ENCODE measurements at places on chromosomes 6 and 20.

DNA sequence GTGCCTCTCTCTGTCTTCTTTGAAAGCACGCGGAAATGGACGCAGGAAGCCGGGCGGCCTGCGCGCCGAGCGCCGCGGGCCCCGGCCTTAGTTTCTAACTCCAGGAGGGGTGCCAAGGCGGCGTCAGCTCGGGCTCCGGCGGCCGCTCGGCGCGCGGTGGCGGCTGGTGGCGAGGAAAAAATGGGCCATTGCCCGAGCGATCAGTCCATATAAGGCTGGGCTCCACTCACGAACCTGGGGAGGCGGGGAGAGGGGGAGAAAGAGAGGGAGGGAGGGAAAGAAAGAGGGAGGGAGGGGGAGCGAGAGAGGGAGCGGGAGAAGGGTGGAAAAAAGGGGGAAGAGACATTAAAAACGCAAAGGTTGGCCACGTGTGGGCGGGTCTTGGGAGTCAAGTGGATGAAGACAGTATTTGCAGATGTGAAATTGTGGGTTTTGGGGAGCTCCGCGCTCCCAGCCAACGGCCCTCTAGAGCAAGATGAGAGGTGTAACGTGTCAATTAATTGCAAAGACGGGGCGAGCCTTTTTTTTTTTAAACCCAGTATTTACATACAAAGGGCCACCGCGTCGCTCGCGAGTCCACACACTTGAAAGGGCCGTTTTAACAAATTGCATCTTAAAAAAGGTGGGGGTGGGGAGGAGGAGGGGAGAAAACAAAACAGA is at the start of gene NKX2-2:
Gene NKX2-2, minus strand, starts transcription at position 184 of the 660 bp plus-strand sequence. CDS start 395 bp downstream, outside the sequence.
- no peak for DNase-seq

DNA sequence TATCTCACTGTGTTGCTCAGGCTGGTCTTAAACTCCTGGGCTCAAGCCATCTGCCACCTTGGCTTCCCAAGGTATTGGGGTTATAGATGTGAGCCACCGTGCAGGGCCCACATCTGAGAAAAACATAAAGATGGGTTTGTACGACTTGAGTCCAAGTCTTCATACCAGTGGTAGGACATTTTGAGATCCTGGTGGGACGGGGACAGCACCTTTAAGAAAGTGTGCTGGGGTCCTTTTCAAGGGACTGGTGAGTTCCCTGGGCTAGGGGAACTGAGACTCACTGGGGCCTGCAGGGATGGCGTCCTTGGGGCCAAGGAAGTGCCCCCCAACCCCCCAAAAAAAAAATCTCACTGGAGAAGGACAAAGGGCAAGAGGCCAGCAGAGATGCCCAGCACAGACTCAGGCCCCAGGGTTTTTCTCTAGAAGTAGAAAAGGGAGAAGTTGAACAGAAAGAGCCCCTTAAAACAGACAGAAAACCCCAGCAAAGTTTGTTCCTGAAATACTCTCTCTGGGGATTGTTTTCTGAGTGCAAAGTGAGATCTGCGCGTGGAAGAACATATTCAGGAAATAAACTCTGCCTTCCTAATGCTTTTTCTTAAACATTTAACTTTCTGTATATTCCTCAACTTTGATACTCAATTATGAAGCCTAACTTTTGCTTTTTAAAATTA is 10.7 kb downstream of the OSBPL2 start:
- DNase-seq: no peak

GRCh38 chr6:143337201-143337949 is 113.1 kb downstream of the ADAT2 start:
- peak; percentile 26 for DNase-seq

DNA sequence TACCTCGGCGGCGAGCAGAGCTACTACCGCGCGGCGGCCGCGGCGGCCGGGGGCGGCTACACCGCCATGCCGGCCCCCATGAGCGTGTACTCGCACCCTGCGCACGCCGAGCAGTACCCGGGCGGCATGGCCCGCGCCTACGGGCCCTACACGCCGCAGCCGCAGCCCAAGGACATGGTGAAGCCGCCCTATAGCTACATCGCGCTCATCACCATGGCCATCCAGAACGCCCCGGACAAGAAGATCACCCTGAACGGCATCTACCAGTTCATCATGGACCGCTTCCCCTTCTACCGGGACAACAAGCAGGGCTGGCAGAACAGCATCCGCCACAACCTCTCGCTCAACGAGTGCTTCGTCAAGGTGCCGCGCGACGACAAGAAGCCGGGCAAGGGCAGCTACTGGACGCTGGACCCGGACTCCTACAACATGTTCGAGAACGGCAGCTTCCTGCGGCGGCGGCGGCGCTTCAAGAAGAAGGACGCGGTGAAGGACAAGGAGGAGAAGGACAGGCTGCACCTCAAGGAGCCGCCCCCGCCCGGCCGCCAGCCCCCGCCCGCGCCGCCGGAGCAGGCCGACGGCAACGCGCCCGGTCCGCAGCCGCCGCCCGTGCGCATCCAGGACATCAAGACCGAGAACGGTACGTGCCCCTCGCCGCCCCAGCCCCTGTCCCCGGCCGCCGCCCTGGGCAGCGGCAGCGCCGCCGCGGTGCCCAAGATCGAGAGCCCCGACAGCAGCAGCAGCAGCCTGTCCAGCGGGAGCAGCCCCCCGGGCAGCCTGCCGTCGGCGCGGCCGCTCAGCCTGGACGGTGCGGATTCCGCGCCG is 994 bp downstream of the FOXC1 start:
- peak; percentile 35 for DNase-seq

DNA sequence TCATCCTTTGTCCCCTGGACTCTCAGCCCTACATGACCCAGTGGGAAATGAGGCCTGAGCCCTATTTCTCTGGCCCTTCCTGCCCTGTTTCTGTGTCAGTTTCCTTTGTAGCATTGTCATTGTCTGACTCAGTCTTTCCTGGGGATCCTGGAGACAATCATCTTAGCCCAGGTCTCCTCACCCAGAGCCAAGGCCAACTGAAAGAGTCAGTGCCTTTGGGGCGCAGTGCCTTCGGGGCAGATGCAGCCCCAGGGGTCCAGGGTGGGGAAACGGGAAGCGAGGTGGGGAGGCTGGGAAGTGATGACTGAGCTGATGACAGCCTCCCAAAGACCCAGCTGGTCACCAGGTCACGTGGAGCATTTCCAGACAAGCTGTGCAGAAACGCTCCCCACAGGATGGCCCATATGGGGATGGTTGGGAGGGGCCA is 93.3 kb upstream of the SULF2 start:
- no peak for DNase-seq

GRCh38 chr20:48523191-48523995 is 304.4 kb downstream of the PREX1 start:
- no peak for DNase-seq

- no peak for DNase-seq
Measured at GRCh38 chr20:39142407-39143096, 180.4 kb downstream of the DHX35 start.

GRCh38 chr6:45445749-45446549 is 68.2 kb upstream of the SUPT3H start:
- DNase-seq: peak; percentile 52

DNA sequence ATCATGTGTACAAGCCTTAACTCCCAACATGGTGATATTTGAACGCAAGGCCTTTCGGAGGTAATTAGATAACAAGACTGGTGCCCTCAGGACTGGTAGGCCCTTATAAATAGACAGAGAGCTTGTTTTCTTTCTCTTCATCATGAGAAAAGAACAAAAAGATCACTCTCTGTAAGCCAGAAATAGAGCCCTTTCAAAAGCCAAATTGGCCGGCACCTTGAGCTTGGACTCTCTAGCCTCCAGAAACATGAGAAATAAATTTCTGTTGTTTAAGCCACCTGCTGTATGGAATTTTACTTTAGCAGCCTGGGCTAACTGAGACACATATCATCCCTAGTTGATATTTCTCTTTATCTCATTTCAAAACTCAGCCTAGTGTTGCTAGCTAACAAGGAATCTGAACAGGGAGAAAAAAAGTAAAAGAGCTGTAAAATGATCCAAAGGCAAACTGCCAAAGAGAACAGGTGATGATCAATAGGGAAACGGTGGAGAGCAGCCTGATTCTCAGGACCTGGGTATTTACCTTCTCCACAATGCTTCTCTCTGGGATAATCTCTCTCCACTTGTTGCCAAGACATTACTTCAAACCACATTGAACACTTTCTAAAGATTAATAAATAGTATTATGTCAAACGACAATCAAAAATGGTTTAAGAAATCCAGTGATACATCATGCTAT is 6.1 kb downstream of the COL21A1 start:
- DNase-seq: no peak

GRCh38 chr20:25053255-25054031 is 4.5 kb downstream of the ACSS1 start:
- no peak for DNase-seq

DNA sequence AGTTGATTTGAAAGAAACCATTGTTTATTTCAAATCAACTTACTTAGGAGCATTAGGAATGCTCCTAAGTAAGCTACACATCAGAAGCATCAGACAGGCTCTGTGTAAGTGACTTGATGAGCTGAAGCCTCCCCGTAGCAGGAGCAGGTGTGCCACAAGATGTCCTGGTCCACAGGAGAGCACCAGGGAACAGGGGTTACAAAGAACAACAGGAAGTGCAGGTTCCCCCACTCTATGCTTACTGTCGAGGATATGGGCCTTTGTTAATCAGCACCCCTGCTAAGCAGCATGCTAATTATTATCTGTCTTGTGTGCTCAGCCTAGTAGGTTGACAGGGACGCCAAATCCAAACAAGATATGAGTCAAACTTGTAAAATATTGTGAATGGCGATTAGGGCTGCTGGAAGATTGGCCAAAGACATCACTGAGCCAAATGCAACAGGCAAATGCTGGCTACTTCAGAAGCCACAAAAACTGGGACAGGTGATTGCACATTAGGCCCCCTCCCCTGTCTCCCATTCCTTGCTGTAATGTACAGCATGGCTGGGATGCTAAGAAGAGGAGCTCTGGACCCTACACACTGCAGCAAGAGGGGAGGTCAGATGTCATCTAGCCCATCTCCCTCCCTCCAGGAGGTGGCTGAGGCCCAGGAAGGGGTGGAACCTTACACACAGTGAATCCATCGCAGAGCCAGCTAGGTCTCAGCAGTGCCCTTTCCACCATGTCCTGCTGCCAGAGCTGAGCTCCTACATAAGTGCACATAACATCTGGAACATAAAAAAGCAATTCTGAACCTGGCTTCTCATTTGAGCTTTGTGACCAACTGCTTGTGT is 939 bp downstream of the TGM3 start:
- DNase-seq: no peak

DNA sequence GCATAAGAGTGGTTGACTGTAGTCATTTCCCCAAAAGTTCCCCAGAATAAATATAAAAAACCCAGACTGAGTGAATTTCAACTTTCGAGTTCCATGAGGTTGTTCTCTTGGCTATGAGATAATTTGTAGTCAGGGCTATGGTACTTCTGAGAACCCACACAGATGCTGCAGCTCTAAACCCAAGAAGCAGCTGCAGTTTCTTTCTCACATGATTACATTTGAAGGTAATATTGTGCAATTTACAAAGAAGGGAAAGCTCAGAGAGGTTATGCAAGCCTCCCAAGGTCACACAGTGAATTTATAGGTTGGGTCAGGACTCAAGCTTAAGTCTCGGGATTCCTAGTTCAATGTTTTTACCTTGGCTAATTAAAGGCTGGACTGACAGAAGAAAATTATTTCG is 29.7 kb upstream of the CD93 start:
- DNase-seq: no peak

GRCh38 chr20:31806564-31807355 is 12.4 kb upstream of the MYLK2 start:
- no peak for DNase-seq

DNA sequence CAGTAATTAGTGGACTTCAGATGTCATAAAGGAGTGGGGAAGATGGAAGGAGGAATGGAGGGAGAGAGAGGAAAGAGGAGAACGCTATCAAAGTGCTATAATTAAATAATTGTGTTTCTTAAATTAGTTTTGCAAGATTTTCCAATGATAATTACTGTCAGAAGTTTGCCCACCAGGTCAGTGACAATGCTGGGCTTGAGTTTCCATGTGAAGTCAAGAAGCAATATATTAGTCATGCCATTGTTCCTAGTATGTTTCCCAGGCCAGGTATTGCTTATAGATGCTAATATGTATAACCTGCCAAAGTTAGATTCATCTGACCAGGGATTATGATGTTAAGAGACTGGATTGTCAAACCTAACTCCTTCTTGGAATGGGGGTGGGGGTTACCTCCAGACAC is 131.9 kb downstream of the GJA10 start:
- DNase-seq: no peak

- no peak for DNase-seq
Measured at GRCh38 chr20:37194621-37195417, 15.5 kb upstream of the MROH8 start.

DNA sequence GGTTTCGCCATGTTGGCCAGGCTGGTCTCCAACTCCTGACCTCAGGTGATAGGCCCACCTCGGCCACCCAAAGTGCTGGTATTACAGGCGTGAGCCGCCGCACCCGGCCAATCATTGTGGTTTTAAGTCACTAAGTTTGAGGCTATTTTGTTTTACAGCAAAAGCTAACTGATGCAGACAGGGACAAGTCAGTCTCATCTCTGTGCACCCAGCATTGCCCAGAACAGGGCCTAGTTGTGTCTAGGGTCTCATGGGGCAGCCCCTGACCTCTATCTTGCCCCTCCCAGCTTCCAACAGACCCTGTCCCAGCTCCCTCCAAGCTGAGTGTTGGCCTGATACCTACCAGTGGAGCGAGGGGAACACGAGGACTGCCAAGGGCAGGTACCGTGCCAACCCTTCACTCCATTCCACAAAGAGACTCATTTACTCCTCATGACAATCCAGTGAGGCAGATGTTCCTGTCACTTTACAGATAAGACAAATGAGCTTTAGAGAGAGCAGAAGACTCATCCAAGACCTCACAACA is 8.9 kb upstream of the RBCK1 start:
- DNase-seq: no peak

- no peak for DNase-seq
Measured at GRCh38 chr20:63089051-63089907, 82.5 kb upstream of the BHLHE23 start.

DNA sequence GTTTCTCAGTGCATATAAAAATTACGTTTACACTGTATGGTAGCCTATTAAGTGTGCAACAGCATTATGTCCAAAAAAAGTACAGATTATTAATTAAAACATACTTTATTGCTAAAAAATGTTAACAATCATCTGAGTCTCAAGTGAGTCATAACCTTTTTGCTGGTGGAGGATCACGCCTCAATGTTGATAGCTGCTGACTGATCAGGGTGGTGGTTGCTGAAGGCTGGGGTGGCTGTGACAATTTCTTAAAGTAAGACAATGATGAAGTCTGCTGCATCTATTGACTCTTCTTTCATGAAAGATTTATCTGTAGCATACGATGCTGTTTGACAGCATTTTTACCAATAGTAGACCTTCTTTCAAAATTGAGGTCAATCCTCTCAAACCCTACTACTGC is 155.1 kb downstream of the BTBD9 start:
- DNase-seq: no peak

DNA sequence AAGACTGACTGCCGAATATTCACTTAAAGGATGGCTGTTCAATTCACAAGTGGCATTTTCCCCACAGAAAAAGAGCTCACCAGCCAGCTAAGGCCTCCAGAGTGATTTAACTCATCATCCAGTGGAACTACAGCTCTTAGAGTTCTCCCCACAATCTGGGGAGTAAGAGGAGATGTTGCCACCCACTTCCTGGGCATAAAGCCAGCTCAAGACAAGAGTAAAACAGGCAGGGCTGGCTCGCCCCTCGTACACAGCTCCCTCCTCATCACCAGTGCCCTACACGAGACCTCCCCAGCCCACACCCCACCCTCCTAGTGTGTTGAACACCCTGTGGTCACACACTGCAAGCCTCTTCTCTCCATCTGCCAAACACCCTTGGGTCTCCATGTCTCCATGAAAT is 47.2 kb upstream of the IPCEF1 start:
- DNase-seq: no peak

GRCh38 chr20:39913274-39913673 is 775.8 kb downstream of the MAFB start:
- DNase-seq: no peak

- DNase-seq: no peak
Measured at GRCh38 chr6:10305790-10306415, 109.0 kb downstream of the TFAP2A start.
